ENCODE measurements at places on chromosomes 1 and 21.
A peak's percentile ranks its signal among the peaks of the same experiment; 100 is the strongest.

GRCh38 chr1:203156280-203156679 is 19.3 kb downstream of the MYBPH start:
- no peak for DNase-seq

DNA sequence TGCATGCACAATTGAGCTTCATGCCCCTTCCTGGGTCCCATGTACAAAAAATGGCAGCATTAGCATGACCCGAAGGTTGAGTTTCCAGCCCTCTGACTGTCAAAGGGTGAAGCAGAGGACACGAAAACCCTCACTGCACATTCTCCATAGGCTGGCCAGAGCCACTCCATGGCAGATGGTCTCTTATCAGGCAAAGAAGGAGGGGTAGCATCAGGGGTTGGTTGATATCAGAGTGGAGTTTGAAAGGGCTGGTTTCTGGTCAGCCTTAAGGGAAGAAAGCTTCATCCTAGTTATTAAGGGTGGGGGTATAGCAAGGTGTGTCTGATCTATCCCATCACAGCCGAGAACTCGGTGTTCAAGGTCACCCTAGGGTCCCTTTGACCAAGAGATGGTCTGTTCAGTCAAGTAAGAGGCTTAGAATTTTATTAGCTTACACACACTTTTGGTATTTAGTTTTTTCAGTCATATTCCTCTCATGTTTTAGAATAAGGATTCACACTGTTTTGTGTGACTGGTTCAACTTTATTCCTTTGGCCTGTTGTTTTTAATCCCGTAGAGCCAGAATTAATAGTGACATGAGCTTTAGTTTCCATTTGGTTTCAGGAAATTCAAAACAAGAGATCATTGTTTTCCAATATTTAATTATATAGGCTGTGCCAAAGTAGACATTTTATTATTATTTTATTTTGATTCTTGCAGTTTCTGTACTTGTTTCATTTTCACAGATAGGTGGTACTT is 199.9 kb upstream of the FMN2 start:
- no peak for DNase-seq

DNA sequence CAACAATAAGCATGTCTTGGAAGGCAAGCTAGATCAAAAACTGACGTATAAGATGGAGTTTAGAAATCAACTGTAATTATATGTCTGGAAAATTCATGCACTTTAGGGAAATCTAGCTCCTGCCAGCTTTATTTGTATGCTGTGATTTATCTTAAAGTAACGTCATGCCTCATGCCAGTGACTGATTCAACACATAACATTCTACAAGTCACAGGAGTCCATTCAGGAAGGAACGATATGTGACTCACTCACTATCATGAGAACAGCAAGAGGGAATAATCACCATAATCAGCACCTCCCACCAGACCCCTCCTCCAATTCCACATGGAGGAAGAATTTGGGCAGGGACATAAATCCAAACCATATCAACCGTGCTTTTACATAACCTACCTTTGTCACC is 682.4 kb upstream of the ADAMTS5 start:
- no peak for DNase-seq

DNA sequence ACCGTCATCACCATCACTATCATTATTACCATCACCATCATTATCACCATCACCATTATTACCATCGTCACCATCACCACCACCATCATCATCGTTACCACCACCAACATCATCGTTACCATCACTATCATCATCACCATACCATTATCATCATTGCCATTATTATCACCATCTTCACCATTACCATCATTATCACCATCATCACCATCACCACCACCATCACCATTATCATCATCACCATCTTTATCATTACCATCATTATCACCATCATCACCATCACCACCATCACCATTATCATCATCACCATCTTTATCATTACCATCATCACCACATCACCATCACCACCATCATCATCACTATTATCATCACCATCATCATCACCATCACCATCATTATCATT is 112.9 kb downstream of the AJAP1 start:
- no peak for DNase-seq

DNA sequence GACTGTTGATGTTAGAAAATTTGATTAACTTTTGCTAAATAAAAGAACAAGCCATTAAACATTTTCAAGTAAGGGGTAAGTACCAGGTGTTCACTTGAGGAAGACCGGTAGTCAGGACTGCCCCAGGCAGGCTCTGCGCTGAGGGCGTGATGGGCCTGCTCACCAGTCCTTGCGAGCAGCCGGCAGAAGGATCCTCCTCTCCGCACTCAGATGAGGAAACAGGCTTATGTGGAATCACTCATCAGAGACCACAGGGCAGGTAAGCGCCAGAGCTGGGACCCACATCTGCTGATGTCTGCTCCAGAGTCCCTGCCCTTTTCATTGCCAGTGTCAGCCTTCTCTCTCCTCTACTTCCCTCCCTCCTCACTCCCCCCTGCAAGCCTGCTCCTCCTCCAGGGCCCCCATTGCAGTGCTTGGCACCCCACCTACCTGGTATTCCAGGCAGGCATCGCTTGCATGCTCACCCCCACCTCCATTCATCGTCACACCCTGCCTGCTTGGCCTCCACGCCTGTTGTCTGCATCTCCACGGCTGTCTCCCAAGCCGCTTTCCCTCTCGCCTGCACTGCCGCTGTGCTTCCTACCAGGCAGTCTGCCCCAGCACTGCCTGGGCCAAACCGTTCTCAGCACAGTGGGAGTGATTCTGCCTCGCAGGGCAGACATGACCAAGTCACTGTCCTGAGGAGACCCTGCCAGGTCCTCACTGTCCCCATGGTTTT is 24.7 kb upstream of the KDM4A start:
- no peak for DNase-seq

GRCh38 chr1:82225421-82226185 is 424.9 kb downstream of the ADGRL2 start:
- DNase-seq: no peak

DNA sequence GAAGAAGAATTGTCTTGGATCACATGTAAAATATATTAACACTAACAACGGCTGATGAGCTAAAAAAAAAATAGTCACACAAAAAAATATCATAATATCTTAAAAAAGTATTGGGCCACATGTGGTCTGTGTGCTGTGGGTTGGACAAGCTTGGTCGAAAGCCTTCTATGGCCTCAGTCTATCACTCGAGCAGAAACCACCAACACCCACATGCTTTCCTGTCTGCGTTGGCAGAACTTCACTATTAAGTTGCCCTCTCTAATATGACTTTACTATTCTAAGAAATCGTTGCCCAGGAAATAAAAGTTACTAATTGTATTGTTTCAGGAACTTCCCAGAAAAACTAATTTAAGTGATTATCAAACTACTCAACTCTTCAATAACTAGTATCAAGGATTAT is 28.2 kb upstream of the ETS2 start:
- peak; percentile 66 for DNase-seq

- DNase-seq: peak; percentile 10
Measured at GRCh38 chr1:44947063-44947773, 39.2 kb downstream of the EIF2B3 start.

DNA sequence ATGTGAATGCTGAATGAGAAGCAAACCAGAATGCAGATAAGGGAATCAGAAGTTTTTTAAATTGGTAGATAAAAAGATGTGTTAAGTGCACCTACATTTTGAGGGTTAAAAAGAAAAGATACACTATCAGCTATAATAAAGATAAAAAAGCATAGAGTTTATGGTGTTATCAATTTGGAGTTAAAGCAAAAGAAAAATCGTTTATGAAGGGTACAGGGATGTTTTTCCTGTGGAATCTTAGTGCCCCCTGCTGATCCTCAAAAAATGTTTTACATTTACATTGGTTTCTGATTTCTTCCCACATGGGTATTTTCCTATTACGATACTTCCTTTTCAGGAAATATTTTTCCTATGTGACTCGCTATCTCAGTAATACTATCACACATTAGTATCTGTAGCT is 293.5 kb downstream of the MRPL39 start:
- no peak for DNase-seq

DNA sequence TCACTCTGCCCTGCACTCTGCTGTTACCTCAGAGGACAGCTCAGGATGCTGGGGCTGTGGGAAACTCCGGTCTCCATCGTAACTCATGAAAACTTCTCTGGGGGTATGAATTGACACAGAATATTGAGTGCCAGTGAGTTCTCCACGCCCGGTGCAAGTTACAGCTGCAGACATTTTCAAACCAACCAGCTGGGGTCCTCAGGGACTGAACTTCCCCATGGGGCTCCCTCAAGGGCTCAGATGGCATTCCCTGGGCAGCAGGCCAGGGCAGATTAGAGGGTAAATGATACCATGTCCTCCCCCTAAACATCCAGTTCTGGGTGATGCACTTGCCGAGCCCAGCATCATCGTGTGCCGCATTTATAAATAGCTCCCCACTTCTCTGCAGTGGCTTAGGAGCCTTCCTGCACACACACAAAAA is 27.8 kb upstream of the CCSAP start:
- no peak for DNase-seq

- no peak for DNase-seq
Measured at GRCh38 chr1:14926818-14927575, 226.6 kb upstream of the TMEM51 start.

DNA sequence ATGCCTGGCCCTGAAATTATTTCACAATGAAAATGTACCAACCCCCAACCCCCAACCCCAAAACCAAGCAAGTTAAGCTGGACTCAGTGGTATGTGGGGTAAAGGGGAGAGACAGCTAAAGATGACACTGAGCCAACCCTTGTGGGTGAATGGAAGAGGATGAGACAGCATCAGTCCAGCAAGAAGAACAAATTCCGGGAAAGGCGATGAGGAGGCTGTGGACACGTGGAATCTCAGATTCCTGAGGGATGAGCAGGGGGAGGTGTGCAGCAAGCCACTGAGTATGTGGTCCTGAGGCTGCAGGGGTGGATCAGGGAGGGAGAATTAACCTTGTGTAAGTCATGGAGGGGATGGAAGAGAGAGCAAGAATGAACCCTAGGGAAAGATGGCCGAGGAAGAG is 14.4 kb upstream of the ZNF362 start:
- DNase-seq: no peak

DNA sequence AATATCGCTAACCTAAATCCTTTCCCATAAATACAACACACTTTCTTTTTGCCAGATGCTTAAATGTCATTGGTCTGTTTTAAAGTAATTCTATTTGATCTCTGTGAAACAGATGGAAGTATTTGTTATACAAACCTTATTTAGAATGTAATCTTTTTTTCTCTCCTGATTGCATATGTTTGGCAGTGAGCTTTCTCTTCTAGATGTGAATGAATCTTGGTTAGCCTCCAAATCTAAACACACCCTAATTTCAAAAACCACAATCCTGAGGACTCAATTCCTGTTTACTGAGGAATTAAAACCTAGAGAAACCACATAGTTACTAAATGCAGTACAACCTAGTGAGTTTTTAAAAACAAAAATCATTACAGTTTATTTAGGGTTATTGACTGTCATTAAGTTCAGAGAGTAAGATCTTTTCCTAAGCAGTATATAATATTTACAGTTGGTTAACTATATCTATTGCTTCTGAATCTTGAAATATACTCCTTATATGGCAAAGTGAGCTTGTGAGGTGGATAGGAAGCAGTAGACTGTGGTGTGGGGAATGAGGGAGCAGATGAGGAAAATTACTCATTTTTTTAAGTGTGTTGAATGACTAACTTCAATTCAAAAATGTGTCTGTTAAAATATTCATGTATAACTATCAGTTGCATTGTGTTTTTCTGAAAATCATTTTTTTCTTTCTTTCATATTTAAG is 218.7 kb downstream of the FMN2 start:
- DNase-seq: no peak

DNA sequence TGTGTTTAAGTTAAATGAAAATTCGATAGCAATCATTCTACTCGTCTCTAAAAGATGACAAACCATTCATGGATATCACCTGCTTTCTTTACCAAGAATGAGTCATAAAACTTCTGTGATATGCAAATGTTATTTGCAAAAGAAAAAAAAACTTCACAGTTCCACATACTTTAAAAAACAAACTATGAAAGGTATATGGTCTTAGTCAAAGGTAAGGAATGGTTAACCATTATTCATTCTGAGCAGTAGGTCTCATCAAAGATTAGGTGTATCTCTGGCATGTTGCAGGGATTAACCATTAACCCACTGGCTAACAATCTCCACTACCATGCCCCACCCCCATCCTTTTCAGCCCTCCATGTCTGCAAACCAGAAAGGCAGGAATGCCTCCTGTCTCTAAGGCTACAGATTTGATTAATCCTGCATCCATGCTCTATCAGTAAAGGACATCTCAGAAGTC is 44.4 kb downstream of the PTPN14 start:
- no peak for DNase-seq

- no peak for DNase-seq
Measured at GRCh38 chr1:230487773-230488428, 61.8 kb upstream of the PGBD5 start.

DNA sequence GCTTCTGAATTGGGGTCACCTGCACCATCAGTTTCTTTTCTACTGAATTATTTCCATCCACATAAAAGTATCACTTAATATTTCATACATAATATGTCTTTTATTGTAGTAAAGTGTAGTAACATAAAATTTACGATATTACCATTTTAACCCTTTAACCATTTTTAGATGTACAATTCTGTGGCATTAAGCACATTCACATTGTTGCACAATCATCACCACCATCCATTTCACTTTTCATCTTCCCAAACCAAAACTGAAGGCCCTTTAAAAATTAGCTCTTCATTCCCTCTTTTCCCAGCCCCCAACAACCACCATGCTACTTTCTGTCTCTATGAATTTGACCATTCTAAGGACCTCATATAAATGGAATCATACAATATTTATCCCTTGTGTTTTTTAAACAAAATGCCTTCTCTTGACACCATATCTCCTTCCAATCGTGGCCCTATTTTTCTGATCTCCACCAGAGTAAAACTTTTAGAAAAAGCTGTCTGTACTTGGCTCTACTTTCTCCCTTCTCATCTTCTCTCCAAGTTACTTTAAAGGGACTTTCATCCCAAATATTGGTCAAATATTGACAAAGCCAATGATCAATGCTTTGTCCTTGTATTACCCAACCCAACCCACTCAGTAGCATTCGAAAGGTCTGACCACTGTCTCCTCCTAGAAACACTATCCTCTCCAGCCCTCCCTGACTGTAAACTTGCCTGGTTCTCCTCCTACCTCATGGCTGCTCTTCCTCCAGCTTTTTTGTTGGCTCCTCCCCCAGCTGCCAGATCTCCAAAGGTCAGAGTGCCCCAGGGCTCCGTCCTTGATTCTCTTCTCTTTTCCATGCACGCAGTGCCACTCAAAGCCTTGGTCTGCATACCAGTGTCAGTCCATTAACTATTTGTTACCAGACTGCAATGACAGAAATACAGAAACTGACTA is 44.7 kb downstream of the SLC30A10 start:
- DNase-seq: no peak

- DNase-seq: no peak
Measured at GRCh38 chr1:182270731-182271130, 120.9 kb downstream of the GLUL start.
